ENCODE measurements at places on chromosomes 12 and 14.

- peak; percentile 32 for DNase-seq
Measured at GRCh38 chr14:68133856-68134255, 314.3 kb downstream of the RAD51B start.

DNA sequence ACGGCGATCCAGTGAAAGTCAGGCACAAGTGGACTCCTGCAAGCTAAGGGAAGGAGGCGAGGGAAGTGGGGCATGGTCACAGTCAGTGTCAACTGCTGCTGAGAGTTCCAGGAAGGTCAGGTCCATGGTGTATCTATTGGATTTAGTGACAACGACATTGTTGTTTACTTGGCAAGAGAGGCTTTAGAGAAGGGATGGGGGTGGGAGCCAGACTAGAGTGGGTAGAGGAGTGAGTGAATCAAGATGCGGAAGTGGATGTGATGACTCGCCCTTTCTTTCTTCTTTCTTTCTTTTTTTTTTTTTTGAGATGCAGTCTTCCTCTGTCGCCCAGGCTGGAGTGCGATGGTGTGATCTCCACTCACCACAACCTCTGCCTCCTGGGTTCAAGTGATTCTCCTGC, 12.5 kb downstream of the P2RX7 start:
- DNase-seq: peak; percentile 28

GRCh38 chr12:3717283-3717898, 35.5 kb downstream of the CRACR2A start:
- DNase-seq: no peak

DNA sequence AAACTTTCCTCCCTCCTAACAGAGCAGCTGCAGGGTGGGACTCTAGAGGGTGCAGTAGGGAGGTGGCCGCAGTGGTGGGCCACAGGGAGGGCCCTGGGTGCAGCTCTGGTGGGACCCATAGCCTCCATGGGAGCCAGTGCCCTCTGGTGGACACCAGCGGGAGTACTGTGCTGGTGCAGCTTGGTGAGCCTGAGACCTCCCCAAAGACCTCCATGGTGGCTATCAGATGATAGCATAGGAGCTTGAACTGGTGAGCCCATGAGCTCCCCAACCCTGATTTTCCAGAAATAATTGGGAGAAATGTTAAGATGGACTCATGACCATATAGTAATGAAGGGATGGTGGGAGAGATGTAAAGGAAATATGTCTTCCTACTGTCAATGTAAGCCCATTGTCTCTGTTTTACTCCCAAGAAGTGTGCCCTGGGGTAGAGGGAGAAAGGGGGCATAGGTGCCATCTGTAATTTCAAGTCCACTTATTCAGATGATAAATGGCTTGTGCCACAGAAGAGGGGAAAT, 98.7 kb downstream of the GAS2L3 start:
- DNase-seq: peak; percentile 12

DNA sequence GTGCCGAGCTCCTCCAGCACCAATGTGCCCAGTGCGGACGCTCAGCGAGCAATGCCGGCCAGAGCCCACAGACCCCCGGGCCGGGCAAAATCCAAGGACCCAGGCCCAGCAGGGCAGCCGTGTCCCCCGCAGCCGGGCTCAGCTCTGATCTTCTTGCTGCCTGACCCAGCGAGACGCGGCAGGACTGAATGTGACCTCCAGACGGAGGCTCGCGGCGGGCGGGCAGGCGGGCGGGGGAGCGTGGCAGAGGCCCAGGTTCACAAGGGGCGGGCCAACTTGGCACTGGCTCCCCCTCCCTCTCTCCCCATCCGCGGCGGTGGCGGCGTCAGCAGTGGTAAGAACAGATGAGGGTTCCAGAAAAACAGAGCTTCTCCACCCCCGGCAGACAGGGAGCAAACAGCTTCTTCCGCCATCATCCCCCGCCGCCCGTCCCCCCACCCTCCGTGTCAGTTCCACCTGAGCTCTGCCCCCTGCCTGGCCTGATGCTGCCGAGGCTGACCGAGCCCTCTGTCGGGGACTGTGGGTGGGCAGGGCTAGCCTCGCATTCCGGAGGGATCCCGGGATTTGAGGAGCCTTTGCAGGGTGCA, 94.3 kb downstream of the RFLNA start:
- DNase-seq: peak; percentile 87

DNA sequence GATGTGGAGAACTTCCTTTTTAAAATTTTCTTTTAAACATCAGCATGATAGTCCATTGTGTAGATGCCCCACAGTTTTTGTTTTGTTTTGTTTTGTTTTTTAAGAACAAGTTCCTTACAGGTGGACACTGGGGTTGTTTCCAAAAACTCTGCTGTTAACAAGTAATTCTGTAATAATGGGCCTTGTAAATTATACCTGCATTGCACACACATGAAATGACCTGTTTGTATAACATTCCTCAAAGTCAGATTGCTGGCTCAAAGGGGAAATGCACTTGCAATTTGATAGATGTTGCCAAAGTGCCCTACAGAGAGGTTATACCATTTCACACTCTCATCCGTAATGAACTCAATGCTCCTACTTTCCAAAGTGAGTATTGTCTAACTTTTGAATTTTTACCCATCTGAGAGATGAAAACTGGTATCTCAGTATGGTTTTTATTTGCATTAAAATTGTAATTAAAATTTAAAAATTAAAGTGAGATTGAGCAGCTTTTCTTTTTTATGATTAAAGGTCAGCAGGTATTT, 89.2 kb downstream of the SPPL3 start:
- DNase-seq: no peak

DNA sequence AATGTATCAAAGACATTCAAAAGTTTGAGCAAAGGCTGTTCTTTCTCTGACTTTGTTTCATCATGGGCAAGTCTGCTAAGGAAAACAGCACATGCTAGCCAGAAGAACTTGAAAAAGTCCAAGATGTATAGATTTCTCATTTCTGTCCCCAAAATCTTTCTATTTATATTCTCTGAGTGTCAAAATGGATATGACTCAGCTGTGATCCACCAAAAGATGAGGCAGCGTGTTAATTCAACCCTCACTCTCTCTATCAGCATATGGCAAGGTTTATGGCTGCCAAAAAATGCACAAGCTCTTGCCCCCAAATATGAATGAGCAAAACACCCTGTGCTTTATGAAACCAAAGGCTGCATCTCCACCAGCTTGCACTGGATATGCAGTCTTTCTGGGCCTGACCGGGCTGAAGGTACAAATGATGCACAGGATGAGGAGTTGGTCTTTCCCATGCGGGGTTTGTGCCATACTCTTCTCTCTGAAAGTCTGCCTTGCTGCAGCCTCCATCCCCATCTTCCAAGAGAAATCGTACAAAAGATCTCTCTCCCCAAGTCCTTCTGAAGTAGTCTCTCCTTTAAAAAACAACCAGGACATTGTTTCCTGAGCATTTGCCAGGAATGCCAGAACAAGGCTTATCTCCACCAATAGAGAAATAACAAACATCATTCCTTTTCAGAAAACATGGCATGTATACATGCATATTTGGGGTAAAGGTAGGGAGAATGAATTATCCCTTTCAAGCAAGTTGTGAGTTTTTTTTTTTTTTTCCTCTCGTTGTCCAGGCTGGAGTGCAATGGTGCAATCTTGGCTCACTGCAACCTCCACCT, 203.4 kb downstream of the TMX1 start:
- peak; percentile 81 for DNase-seq

GRCh38 chr14:85060121-85060520, 469.8 kb upstream of the FLRT2 start:
- DNase-seq: peak; percentile 60

- DNase-seq: no peak
Measured at GRCh38 chr12:47578836-47579235, 127.0 kb downstream of the RPAP3 start.

- peak; percentile 84 for DNase-seq
Measured at GRCh38 chr12:52837413-52837741, 3.3 kb upstream of the KRT79 start.

DNA sequence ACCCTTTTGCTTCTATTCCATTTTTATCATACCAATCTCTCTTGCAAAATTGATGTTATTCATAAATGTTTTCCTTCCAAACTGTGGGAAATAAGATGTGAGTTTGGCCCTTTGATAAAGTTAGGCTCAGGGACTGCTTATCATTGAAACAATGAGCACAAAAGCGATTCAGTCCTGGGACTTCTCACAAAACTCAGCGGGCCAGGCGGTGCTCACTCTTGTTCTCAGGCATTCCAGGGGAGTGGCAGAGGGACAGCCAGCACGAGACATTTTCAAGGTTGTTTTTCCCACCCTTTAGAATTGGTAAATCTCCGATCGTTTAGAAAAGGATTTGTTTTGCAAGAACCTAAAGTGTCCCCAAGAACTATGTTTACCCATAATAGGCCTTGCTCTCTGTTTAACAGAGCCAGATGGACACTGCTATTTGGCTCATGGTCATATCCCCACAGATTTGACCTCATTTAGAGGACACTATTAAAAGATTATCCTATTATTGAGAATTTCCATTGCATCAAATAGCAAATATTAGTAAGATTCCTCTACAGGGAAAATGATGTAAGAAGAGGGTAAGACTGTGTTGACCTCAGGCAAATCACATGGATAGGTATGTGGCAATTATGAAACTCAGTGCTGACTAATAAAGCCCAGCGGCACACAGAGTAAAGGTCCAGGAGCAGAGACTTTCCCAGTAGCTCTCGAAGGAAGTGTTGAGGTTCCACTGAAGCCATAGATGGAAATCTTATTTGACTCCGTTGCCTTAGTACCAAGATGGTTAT, 102.7 kb upstream of the USP44 start:
- DNase-seq: peak; percentile 80

DNA sequence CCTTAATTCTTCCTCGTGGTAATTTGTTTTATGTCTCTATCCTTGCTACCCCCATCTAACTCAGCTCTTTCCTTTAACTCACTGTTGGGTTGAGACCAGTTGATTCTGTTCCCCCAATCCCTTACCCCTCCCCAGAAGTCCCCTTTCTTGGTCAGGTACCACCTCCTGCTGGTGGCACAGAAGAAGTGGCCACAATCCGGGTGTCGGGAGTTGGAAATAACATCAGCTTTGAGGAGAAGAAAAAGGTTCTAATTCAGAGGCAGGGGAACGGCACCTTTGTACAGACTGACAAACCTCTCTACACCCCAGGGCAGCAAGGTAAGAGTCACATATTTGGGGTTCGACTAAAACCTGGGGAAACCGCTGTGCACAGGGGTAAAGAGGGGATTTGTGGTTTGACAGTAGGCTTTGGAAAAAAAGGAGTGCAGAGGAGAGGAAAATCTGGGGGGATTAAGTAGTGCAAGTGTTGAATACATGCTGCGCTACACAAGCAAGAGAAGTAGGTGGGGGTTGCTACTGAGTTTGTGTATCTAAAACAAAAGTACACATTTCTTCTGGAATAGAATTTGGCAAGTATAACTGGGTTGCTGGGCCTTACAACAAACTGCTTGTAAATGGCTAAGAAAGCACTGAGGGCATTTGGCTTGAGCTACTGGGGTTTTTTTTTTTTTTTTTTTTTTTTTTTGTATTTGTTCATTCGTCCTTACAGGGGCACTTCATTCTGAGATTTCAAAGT, 1.3 kb downstream of the A2ML1 start:
- peak; percentile 16 for DNase-seq

- peak; percentile 26 for DNase-seq
Measured at GRCh38 chr12:3200032-3200617, 122.9 kb downstream of the TSPAN9 start.

GRCh38 chr12:53217051-53217930, 10.2 kb upstream of the ITGB7 start:
- peak; percentile 50 for DNase-seq

DNA sequence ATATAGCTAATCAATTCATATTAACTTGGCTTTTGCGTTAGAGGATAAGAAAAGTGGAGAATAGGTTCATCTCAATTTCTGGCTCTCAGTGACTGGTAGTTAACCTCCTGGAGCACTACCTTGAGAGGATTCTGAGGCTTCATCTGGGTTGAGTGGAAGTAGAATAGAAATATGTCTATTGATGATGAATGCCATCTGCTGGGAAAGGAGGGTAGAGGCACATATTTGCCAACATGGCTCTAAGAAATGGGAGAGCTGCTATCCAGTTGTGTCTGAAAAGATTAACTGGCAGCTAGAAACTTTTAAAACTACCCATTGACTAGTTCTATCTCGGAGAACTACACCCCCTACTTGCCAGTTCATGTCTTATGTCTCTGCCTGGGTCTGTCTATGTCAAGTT, 530.1 kb downstream of the NRXN3 start:
- DNase-seq: no peak

DNA sequence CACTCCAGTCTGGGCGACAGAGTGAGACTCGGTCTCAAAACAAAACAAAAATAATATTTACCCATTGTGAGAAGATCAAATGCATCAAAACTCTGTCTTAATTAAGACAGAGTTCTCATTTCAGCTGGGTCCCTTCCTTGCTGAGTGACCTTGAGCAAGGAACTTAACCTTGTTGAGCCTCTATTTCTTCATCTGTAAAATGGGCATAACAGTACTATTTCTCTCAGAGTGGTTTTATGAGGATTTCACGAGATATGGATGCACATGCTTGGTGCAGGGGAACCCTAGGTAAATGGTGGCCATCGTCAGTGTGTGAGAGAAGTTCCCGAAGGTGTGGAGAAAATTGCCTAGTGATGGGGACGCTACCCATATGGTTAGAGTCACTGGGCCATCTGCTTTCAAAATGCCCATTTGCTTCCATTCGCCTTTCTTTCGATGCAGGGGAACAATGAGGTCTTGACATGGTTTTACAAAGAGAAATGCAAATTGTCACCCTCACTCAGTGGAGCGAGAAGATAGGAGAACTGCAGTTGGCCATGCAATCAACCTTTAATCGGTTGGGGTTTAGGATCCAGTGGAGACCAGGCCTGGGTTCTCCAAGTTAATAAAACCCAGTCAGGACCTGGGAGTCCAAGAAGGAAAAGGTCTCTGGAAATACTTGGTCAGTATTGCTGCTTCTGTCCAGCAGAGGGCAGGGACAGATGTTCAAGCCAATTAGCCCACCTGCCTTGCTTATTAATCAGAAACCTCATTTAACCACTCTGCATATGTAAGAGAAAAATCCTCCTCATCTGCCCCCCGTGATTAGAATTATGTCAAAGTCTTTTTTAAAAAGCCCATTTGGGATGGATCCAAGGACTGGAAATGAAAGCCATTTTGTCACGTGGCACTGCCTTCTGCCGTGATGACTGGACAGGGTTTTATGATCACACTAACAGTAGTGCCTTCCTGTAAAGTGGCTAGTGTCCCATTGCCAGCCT, 37.2 kb downstream of the CFAP251 start:
- peak; percentile 51 for DNase-seq

- peak; percentile 87 for DNase-seq
Measured at GRCh38 chr12:570435-570920, 92.8 kb downstream of the NINJ2 start.

- DNase-seq: peak; percentile 98
Measured at GRCh38 chr14:55448141-55448614, 7.8 kb upstream of the TBPL2 start.

- DNase-seq: no peak
Measured at GRCh38 chr14:44982594-44982993, 20.6 kb downstream of the TOGARAM1 start.

- no peak for DNase-seq
Measured at GRCh38 chr14:71625891-71626701, 306.1 kb upstream of the RGS6 start.

All from fibroblast of mammary gland (primary cell).